ENCODE measurements at places on chromosomes 13 and 19.
A peak's percentile ranks its signal among the peaks of the same experiment; 100 is the strongest.

DNA sequence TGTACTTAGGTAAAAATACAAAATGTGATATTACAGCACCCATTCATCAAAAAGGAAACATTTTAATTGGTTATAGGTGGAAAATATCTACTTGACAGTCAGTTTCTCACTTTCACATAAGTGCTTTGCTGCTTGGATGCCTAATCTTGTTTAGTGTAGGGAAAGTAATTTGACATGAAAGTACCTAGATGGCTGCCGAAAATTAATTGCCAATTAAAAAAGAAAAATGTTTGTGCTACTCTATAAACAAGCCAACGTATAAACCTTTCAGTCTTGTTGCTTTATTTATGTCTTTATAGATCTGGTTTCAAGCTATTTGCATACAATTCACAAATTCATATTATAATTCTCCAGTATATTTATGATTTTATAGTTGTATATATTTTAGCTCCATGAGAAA is 729.9 kb downstream of the DACH1 start:
- no peak for DNase-seq

DNA sequence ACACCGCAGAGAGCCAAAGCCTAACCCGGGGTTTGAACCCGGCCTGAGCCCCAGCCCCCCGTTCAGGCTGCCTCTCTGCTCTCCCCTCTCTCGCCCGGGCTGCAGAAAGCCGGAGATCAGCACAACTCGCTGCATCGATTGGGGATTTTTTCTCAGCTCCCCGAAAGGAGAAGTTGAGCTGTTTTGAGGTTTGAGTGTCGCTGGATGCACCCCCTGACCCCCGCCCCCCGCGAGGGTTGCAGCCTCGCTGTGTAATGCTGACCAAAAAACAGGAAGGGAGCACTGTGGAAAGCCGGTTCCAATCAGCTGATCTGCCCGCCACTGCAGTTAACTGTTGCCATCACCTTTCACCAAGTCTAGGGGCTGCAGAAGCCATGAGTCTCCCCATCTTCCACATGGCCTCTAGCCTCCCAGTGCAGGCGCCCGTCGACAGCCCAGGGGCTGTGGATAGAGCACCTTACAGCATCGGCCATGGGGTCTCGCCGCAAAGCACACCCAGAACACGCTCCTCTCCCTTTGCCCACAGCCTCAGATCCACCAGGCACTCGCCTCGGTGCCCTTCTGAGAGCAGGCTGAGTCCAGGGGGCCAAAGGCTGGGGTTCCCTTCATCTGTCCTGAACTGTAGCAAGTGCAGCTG is 34.5 kb downstream of the MYO9B start:
- no peak for DNase-seq

GRCh38 chr19:58466089-58466759 is 656 bp upstream of the ZNF324 start:
- no peak for DNase-seq

DNA sequence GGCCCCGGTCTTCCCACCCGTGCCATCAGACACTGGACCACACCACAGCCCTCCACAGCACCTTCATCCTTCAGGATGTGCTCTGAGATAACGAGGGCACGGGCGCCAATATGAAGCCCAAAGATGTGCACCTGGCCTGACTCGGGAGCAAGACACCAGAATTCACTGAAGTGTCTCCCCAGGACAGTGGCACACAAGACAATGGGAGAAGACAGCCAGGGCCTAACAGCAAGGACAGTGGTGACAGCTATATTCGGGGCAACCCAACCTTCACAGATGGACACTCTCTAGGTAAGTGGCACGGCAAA is 7.2 kb downstream of the DDX39A start:
- DNase-seq: no peak

DNA sequence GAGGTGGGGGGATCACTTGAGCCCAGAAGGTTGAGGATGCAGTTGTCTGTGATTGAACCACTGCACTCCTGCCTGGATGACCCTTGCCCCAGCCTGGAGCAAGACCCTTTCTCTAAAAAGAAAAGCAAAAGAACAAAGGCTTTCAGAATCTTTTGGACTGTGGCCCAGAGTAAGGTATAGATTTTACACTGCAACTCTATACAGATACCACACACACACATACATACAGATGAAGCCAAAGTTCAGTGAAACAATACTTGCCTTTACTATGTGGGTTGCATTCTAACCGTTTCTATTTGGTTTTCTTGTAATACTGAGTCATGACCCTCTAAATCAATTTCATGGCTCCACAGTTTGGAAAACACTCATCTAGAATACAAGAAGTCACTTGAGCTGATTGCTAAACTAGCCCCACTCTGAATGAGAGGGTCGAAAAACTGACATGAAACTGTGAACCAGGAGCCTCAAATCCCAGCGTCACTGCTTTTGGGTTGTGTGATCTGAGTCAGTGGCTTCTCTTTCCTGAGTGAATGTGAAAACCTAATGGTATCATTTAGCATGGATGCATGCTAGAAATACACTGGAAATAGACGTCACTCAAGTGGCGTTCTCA is 756.1 kb downstream of the UQCRFS1 start:
- no peak for DNase-seq

DNA sequence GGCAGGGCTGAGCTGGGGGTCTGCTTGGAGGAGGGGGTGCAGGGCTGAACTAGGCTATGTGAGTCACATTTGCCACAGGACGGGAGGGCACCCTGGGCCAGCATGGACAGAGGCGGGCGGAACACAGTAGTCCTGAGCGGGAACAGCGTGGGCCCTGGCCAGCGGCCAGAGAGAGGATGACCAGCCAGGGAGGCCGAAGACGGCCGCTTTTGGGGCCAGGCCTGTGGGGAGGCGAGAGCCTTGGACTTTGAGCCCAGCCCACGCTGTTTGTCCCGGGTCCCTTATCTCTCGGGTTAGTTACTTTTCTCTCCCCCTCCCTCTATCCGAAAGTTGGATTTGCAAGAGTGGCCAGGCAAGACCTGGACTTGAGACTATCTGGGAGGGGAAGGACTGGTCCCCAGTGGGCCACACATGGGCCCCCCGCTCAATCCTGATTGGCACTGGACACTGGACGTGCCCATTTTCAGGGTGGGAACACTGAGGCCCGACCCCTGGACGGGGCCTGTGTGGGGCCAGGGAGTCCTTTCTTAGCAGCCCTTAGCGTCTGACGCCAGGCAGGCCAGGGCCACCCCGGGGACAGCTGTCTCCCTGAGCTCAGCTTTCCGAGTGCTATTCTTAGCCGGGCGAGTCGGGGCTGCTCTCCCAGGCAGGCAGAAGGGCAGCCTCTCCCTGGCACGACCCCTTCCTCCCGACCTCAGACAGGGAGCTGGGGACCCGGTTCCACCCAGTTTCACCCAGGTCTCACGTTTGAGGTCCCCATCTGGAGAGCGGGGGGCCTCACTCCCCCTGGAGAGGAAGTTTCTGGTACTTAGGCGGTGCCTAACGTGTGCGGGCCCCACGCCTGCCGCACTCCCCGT is 833 bp downstream of the GAMT start:
- DNase-seq: peak; percentile 78

- DNase-seq: no peak
Measured at GRCh38 chr19:10006335-10006708, 4.0 kb downstream of the COL5A3 start.

DNA sequence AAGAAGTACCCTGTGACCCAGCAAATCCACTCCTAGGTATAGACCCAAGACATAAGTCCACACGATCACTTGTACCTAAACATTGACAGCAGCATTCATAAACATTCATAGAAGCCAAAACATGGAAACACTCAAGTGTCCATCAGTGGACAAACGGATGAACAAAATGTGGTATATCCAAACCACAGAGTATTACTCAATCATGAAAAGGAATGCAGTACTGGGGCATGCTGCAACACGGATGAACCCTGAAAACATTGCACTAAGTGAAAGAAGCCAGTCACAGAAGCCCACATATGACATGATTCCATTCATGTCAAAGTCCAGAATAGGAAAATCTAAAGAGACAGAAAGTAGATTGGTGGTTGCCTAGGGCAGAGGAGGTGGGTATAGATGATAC is 22.8 kb upstream of the CCNE1 start:
- DNase-seq: no peak

- peak; percentile 69 for DNase-seq
Measured at GRCh38 chr19:17841810-17842662, 5.7 kb downstream of the JAK3 start.

GRCh38 chr19:16473875-16474392 is 2.2 kb upstream of the EPS15L1 start:
- DNase-seq: no peak

DNA sequence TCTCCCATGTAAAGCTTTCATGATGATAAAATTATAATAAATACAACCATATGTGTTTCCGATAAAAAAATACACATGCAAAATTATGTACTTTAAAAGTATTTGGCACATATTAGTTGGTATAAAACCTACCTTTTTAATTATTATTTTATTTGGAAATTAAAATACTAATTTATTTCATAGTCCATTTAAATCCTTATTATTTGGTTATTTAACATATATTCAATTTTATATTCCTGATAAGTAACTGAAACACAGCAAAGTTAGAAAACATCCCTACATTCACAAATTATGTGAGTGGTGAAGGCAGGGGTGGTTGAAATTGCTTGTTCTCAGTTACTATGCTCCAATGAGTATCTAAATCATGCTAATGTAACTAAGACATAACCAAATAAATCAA is 920.5 kb downstream of the SLITRK1 start:
- no peak for DNase-seq

DNA sequence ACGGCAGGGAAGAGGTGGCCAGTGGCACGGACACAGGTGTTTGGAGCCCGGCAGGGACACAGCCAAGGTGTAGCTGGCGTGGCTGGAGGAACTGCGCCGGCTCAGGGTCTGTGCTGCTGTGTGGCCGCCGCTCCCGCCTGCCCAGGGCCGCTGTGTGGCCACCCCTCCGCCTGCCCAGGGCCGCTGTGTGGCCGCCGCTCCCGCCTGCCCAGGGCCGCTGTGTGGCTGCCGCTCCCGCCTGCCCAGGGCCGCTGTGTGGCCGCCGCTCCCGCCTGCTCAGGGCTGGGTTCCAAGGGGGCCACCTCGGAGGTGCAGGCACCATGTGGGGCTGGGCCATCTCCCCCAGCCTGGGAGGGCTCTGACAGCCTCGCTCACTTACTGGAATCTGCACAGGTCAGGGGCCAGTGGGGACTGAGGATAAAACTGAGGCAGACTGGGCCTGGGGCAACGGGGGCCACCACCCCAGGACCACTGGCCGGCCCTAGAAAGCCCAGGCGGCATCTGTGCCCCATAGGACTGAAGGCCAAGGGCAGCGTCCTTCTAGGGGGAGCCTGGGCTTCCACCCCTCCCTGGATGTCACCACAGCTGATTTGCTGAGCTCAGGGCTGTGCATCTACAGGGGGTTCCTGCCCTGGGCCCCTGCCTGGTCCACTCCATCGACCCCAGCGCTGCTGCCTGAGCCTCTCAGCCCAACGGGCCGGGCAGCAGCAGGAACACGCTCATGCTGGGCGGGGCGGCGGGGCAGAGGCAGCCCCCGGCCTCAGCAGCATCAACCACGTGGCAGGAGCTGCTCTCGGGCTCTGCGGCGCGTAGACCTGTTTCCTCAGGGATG is 21.5 kb downstream of the C13orf46 start:
- DNase-seq: no peak
